ENCODE measurements at places on chromosomes 1 and 21. TPM values are rescaled to one million over a fixed set of nuclear protein-coding genes. Genes with fewer than 3 reads are reported as not detected.

Gene NHLH2
- total RNA-seq = not detected

Gene NECAP2
- 88.3 TPM for total RNA-seq

Gene COL24A1
- total RNA-seq = not detected

Gene PLEKHG5
- 1.7 TPM for total RNA-seq

Gene S100A14
- total RNA-seq = not detected

Gene ANKRD65
- not detected for total RNA-seq

Gene CDA
- total RNA-seq = not detected

DNA sequence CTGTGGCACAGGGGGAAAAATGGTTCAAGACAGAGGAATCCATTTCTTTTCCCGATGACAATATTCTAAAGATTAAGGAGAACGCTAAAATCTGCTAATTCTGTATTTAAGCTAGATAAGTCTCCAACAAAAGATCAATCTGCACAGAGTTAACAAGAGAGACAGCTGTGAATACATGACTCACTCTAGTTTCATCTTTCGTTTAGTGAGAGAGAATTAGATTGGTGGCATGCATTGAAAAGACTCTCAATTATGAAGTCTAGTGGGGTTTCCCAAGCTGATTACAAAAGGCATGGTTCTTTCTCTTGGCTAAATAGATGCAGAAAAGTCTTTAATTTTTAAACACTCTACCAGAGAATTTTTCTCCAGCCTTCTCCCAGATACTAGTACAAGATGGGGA is 34.4 kb downstream of the CAPN9 start:
- H3K4me3 ChIP-seq = no peak overlapping the region
- no peak for DNase-seq
- H3K4me1 ChIP-seq = no peaks in the 10 kb centered on the region
- H3K27me3 ChIP-seq = peaks cover 19% of the 10 kb centered on the region
- no peak overlapping the region for H3K27ac ChIP-seq
- no peaks in the 10 kb centered on the region for H3K36me3 ChIP-seq

GRCh38 chr1:107897438-107898345 is 67.3 kb downstream of the VAV3 start:
- peaks cover 1% of the 10 kb centered on the region for H3K36me3 ChIP-seq
- no peak for DNase-seq
- no peaks in the 10 kb centered on the region for H3K27me3 ChIP-seq
- H3K27ac ChIP-seq = no peak overlapping the region

Gene RGS1
- 35.7 TPM for total RNA-seq

DNA sequence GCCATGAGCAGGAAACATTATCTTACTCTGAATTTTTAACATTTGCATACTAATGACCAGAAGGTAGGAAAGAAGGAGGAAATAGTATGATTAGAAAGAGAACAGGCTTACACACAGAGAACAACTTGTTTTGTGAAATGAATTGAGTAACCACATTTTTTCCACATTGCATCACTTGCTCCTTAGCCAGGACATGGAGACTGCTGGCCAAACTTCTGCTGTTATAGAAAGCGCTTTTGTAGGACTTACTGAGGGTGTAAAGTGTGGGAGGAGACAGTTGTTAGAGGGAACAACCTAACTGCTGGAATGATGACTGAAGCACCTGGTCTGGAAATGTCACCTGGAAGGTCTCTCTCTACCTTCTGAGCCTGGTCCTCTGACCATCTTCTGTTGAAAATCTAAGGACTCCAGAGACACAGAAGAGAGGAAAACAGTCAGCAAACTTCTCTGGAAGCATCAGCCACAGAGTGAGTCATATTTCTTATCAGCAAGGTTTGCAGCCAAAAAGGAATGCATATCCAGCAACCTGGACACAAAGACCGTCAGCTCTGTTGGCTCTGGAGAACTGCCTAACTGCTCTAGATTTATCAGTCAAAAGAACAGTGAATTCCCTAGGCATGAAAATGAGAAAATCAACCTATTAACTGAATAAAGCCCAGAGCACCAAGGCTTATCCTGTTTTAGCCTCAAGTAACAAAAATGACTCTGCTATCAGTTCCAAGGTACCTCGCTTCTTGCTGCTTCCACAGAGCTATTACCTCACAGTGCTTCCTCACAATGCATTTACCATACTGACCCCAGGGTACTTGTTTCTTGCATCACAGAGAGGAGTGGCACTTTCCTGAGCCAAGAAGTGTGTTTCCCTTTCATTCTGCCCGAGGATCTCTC is 88.0 kb upstream of the SLFNL1 start:
- H3K27ac ChIP-seq = no peak overlapping the region
- peaks cover 10% of the 10 kb centered on the region for H3K36me3 ChIP-seq
- H3K4me3 ChIP-seq = no peak overlapping the region

DNA sequence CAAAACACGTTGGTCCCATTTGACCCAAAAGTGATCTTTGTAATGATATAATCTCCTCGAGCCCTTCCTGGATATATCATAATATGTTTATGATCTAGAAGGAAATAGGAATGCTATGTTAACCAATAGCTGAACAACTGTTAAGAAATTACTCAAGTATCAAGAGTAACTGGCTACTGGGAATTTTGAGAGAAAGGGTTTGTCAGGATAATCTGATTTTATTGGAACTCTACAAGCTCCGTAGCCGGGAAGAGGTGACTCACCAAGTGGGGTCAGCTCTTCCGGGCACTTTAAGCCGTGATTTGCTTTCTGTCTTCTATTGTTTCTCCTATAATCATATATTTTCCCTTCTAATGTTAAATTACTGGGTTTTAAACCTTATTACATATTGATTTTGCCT is 250.5 kb upstream of the POGK start:
- DNase-seq = no peak
- H3K4me3 ChIP-seq = no peak overlapping the region
- no peak overlapping the region for H3K27ac ChIP-seq
- no peaks in the 10 kb centered on the region for H3K4me1 ChIP-seq
- H3K27me3 ChIP-seq = peaks cover 2% of the 10 kb centered on the region

DNA sequence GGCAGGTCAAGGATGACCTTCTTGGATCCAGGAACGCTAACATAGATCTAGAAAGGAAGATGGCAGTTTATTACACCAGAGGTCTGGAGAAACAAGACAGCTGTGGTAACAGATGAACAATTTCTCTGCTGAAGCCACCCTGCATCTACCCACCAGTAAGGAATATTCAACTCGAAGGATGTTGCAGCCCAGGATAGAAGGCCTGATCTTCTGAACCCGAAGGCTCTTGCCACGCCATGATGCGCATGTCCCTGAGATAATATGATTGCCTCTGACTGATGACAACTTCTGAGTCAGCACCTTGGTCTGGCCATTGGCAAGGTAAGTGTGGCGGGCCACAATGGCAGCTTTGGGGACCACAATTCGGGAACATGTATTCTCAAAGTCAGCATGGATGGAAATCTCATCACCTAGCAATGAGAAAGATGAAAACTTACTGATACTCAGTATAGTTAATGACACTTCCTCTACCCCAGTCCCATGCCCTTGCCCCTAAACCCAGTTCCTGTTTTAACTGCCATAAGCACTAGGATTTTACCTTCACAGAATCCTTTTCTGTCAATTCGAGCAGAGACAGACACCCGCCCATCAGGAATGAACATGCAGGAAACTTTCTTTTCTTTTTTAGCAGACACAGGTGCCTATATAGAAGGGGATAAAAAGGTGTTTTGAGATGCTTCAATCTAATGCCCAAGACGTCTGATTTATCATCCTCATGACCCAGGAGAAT is 1.8 kb downstream of the TXNIP start:
- H3K36me3 ChIP-seq = peaks cover 44% of the 10 kb centered on the region
- H3K27me3 ChIP-seq = no peaks in the 10 kb centered on the region
- H3K4me3 ChIP-seq = peak overlapping the region; percentile 99
- peaks cover 57% of the 10 kb centered on the region for H3K4me1 ChIP-seq
- peak overlapping the region; percentile 94 for H3K27ac ChIP-seq
- peak; percentile 76 for DNase-seq

GRCh38 chr21:17539323-17539722 is 26.5 kb downstream of the CXADR start:
- no peaks in the 10 kb centered on the region for H3K4me1 ChIP-seq
- H3K4me3 ChIP-seq = no peak overlapping the region
- H3K36me3 ChIP-seq = no peaks in the 10 kb centered on the region
- H3K27ac ChIP-seq = no peak overlapping the region
- peaks cover 3% of the 10 kb centered on the region for H3K27me3 ChIP-seq

Gene AGTRAP
- total RNA-seq = 59.9 TPM

DNA sequence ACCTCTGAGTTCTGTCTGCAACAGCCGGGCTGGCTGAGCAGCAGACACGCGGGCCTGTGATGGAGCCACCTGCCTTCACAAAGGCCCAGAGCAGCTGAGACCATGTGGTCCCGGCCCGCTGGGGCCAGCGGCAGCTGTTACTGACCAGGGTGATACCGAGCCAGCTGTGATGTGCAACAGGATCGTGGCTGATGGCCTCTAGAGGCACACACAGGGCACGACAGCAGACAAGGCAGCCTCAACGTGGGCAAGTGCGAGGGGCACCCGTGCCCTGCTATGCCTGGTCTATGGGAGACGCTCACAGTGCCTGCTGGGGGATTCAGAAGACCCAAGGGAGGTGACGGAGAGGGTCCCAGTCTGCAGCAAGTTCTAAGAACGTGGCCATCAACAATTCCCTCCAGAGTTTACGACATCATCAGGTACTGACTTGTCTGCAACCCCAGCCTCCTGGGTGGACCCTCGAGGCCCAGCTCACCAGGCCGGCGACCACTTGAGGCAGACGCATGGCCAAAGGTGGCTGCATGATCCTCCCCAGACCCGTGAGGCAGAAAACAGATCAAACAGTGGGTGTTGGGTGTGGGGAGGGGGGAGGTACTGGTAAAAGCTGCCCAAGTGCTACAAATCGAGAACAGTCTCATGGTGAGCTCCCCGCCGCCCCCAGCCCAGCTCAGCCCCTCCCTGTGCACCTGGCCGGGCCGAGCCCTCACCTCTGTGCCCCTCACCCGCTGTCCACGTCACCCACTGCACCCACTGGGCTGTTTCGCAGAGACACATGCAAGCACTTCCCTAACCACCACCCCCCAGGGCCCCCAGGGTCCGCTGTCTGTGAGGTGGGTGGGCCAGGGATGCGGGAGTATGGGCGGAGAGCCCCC is 6.0 kb downstream of the POFUT2 start:
- H3K27ac ChIP-seq = no peak overlapping the region
- peaks cover 9% of the 10 kb centered on the region for H3K36me3 ChIP-seq
- no peak for DNase-seq
- H3K4me3 ChIP-seq = no peak overlapping the region

Gene CFHR3
- total RNA-seq = not detected

Gene RUNX1
- total RNA-seq = 35.3 TPM

Gene TFF3
- not detected for total RNA-seq

DNA sequence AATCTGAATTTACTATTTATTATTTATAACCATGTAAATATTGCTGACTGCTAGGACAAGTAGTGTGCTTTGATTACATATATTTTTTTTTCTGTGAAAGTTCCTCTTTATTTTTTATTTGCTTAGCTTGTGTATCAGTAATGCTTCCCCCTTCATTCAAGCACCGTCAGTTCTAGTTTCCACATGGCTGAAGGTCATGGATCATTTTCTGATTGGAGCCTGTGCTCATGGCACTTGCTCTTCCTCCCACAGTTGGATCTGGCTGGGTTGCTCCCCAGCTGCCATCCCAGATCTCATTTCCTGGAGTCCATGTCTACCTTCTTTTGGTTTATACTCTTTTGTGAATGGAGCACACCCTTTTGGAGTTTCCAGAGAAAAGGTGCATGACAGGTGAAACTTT is 57.0 kb upstream of the IGSF5 start:
- H3K4me1 ChIP-seq = no peaks in the 10 kb centered on the region
- H3K36me3 ChIP-seq = no peaks in the 10 kb centered on the region
- H3K27ac ChIP-seq = no peak overlapping the region
- H3K4me3 ChIP-seq = no peak overlapping the region

DNA sequence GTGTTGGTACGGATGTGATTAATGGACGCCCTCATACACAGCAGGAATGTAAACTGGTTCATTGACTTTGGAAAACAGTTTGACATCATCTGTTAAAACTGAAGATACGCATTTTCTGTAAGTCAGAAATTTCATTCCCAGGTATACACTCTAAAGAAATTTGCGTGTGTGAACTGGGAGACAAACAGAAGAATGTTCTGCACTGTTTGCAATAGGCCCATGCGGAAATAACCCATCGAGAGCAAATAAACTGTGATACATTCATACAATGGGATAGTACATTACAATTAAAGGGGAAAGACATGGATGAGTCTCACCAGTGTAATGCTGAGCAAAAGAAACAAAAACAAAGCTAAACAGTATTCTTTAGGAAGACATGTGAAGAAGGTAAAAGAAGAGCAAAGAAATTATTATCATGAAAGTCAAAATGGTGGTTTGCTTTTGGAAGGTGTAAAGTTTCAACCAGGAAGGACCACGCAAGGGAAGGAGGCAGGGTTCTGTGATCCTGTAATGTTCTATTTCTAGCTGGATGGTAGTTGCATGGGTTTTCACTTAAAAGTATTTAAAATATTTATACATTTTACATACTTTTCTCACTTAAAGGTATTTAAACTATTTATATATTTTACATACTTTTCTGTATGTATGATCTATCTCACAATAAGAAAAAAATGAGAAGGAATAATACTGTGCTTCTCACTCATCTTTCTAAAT is 30.3 kb downstream of the INTS7 start:
- DNase-seq = no peak
- H3K4me1 ChIP-seq = peaks cover 5% of the 10 kb centered on the region
- no peak overlapping the region for H3K27ac ChIP-seq
- no peak overlapping the region for H3K4me3 ChIP-seq
- H3K36me3 ChIP-seq = peaks cover 47% of the 10 kb centered on the region

Gene CFAP410
- total RNA-seq = 15.3 TPM

DNA sequence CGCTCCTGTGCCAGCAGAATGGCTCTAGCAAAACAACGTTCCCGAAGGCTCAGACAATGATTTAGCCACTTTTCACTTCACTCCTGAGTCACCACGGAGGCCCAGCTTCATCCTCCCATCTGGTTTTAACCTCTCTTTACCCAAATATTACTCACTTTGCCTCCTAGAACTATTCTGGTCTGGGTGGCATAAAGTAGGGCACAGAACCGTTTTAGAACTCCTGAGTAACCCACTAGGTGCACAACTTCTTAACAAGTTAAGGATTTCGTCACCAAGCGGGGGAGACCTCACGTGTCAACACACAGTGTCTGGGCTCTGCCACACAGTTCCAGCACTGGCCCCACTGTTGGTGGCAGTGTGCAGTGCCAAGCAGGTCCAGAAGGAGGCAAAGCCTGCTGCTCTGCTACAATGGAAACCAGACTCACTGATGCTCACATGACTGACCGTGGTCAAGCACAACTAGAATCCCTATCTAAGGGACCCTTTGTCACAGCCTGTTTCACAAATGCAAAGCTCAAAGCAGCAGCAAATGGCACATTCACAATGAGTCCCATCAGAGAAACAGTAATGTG is 121.7 kb downstream of the SIPA1L2 start:
- H3K36me3 ChIP-seq = no peaks in the 10 kb centered on the region
- no peak overlapping the region for H3K4me3 ChIP-seq
- H3K27me3 ChIP-seq = no peaks in the 10 kb centered on the region
- no peaks in the 10 kb centered on the region for H3K4me1 ChIP-seq
- DNase-seq = no peak

Gene LRRC38
- total RNA-seq = not detected

- H3K4me1 ChIP-seq = no peaks in the 10 kb centered on the region
- H3K27ac ChIP-seq = no peak overlapping the region
- no peak overlapping the region for H3K4me3 ChIP-seq
- DNase-seq = no peak
These were observed 44.4 kb downstream of the COL11A1 start for GRCh38 chr1:103063921-103064320.

- H3K27ac ChIP-seq = no peak overlapping the region
- H3K4me1 ChIP-seq = no peaks in the 10 kb centered on the region
These were observed 9.3 kb upstream of the PHGDH start for GRCh38 chr1:119702384-119702783.

- no peak overlapping the region for H3K27ac ChIP-seq
- H3K36me3 ChIP-seq = no peaks in the 10 kb centered on the region
- H3K4me1 ChIP-seq = no peaks in the 10 kb centered on the region
- H3K4me3 ChIP-seq = no peak overlapping the region
These were observed 142.6 kb upstream of the GJB5 start for GRCh38 chr1:34612091-34612827.

Gene UBE2U
- total RNA-seq = not detected

Data from activated CD8-positive, alpha-beta memory T cell treated with anti-CD3 and anti-CD28 coated beads, Interleukin-2, amount 10 ng/mL, durations not matched to agents 7 days and 5 days (primary cell).